PC-3 (cell line): ENCODE measurements at places on chromosomes 7 and 10. TPM values are rescaled to one million over a fixed set of nuclear protein-coding genes. Genes with fewer than 3 reads are reported as not detected.

LGI1 gene
- not detected in 2 replicates for total RNA-seq

MBL2 gene
- 0.17 TPM in 1 of 2 replicates, not detected in the other for total RNA-seq

C10orf53 gene
- total RNA-seq, result not detected in 2 replicates

TMED4 gene
- total RNA-seq, result 70.6 and 80.0 TPM in 2 replicates

HOXA2 gene
- 0.07 and 1.8 TPM in 2 replicates for total RNA-seq

JAKMIP3 gene
- 0.92 and 1.0 TPM in 2 replicates for total RNA-seq

GRCh38 chr7:99827040-99827778 lies 604 bp upstream of the CYP3A43 start:
- peak; percentile 19 for DNase-seq

- no peak for DNase-seq
Measured at GRCh38 chr7:43888993-43889945, 17.1 kb downstream of the URGCP start.

DNA sequence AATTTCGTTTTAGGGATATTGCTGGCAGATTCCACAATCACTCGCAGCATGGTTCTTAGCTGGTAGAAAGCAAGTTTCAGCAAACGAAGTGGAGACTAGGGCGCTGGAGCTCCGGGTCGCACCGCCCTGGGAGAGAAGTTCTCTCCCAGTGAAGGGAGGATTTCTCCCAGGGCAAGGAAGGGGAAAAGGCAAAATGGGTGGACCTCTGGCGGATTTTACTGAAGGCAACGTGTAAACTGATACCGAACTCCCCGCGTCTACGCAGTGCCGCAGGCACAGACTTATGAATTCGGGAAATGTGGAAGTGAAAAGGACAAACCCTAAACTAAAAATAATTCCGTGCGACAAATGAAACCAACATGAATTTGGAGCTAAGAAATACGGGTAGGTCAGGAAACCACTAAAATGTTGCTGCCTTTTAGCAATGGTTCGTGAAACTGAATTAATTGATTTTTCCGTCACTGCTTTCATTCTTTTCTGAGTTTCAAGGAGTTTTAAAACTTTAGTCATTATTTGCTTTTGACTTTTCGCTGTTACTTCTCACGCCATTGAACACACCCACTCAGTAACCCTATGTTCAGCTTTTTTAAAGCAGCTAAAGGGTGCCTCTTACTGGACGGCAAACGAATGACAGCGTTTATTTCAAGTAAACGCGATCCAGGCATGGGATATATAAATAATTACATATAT lies at the start of gene MYOF:
Gene MYOF, minus strand, starts transcription at position 190 of the 690 bp plus-strand sequence. Its CDS starts 140 bp downstream, at position 50.
- peak; percentile 88 for DNase-seq

- no peak for DNase-seq
Measured at GRCh38 chr10:11358011-11358410, 253.4 kb downstream of the USP6NL start.

DNA sequence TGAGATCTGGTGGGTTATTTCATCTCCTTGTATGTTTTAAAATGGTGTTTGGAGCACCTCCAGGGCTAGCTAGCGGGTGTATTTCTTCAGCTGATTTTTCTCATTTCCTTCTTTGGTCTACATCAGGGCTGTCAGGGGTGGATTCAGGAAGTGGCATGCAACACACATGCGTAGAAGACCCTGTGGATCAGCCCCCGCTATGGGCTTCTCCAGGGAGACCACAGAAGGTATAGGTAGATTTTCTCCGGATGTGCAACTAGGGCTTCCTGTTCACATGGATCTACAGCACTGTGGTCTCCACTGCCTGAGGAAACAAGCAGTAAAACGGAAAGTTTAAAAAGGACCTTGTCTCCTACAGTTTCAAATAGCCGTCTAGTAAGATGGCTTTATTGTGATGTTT lies 10.4 kb downstream of the NUB1 start:
- no peak for DNase-seq

GRCh38 chr10:96664563-96664962 lies 55.8 kb downstream of the PIK3AP1 start:
- no peak for DNase-seq

- no peak for DNase-seq
Measured at GRCh38 chr7:94656658-94656924, 658 bp upstream of the SGCE start.

DNA sequence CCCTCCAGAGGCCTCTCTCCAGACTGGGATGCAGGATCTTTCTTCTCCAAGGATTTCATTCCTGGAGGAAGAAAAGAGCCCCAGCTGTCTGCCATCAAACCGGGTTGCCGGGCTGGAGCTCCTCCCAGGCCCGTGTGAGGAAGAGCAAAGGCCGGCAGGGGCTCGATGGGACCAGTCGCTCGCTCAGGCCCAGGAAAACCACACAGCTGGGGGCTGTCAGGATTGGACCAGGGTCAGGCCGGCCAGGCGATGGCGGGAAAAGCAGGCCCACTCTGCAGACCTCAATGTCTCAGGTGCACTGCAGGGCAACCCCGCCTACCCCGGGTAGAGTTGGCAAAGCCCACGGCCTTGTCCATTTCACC lies 98.1 kb upstream of the DNAAF5 start:
- no peak for DNase-seq

- peak; percentile 25 for DNase-seq
Measured at GRCh38 chr7:89771003-89771636, 383.1 kb upstream of the STEAP1 start.

DNA sequence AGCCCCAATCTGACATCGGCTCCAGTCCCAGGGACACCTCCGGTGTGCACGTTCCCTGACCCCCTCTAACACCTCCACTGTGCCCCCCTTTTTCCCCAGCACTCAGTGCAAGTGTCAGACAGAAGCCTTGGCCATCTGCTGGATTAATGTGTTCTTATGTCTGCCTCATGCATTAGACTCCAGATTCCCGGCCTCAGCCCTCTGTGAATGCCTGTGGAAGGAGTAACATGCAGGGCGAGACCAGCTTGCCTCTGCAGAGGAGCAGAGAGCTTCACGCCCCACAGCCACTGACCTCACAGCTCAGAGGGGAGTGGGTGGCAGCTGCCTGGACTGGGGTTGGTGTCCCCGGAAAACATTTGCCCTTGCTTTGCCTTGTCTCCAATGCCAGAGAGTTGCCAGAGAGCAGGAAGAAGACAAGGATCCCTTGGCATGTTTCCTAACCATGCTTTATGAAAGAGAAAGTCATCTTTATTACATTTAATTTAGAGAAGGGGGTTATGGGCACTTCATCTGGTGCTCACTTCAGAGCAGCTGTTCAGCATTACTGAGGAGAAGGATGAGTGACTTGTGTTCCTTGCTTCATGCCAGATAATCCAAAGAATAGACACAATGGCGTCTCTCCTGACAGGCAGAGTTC lies 91.6 kb upstream of the CXCL12 start:
- no peak for DNase-seq

- no peak for DNase-seq
Measured at GRCh38 chr10:10821926-10822325, 195.7 kb upstream of the CELF2 start.

DNA sequence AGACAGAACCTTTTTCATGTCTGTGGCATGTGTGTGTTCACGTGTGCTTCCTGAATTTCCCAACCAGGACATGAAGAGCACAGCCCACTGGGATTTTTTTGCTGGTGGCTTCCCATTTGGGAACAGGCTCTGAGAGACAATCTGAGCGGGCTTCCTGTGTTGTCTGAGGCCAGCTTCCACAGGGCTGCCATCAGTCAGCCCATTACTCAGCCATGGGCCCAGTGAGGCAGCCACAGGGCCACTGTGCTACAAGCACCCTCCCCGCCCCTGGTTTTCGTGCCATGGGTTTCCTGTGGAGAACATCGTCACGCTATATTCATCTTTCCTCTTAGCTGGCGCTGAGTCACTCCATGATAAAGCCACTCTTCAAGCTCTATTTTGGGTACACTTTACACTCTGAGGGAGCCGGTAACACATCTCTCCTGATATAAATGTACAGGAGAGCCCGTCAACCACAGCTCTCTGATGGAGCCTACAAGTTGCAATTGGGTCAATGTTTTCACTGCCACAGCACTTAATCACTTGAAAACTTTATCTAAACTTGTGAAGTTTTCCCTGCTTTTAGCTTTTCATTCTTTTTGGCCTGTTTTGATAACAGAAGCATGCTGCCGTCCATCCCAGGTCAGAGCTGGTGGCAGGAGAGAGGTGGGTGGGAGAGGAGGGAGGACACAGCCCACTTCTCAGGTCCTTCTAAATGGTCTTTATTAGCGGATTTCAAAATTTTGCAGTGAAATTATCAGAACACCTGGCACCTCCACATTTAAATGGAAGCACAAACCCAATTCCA lies 96.9 kb downstream of the HIPK2 start:
- peak; percentile 98 for DNase-seq

DNA sequence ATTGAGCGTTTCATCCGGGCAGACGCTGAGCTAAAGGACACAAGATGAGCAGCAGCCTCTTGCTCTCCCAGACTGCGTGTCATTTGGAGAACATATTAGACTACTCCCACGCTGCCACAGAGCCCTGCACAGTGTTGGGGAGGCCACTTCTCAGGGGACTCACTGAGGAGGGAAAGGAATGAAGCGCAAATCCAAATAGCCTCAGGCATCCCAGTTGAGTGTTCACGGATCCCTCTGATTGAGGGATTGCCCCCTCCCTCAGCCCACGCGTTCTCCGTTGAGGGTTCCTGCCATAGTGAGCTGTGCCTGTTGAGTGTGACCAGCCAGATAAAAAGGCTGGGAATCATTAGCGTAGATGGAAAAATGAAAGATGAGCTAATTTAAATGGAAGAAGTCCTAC lies 563.4 kb downstream of the ACTR3B start:
- DNase-seq, result no peak
